ENCODE measurements at places on chromosomes 13 and 19.

- DNase-seq: no peak
These were observed 8.2 kb downstream of the FOXA3 start for GRCh38 chr19:45872095-45872919.

DNA sequence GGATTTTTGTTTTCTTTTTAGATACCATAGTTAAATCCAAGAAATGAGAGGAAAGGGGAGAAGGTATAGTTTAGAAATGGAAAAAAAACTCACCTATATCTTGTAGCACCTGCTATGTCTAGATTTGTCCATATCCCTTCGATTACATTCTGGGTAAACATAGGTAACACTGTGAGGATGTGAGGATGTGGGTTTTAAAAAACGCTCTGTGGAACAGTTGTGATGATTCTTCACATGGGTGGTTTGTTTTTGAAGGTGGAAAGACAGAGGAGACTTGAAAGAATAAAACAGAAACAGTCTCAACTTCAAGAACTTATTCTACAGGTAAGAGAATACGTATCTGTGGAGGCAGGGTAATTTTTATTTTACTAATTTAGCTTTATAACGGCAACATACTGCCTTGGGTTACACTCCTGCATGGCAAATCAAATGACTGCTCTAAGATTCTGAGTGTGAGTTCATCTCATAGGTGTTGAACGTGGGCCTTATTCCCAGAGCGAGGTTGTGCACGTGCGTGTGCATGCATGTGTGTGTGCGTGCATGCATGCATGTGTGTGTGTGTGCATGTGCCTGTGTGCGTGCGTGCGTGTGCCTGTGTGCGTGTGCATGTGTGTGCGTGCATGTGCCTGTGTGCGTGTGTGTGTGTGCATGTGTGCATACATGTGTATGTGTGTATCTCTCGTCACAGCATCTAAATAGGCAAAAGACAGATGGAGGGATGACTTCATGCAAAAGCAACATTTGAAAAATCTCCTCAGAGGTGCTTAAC is 23.5 kb downstream of the ATP4B start:
- no peak for DNase-seq

DNA sequence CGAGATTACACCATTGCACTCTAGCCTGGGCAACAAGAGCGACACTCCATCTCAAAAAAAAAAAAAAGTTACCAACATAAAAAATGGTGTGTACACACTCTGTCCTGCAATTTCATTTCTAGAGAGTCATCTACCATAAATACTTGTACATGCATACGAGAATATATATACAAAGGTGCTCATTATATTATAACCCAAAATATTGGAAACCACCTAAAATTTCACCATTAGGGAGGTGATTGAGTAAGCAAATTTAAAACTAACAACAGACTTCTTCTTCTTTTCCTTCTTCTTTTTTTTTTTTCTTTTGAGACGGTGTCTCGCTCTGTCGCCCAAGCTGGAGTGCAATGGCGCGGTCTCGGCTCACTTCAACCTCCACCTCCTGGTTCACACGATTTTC is 7.4 kb upstream of the C5AR1 start:
- DNase-seq: no peak

DNA sequence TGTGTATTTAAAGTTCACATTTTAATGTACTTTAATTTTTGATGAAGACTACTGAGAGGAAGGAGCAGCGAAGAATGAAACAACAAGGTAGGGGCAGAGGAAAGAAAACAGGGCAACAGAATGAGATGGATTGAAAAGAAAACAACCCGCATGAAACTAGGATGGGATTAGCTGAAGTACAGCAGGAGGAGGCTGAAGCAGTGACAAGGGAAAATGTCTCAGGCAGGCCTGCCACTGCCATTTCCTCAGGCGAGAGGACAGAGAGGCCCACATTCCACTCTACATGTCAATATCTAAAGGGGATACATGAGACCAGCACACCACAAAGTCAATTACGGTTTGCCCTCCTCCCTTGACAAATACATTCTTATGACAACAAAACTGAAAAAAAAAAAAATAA is 1703.2 kb downstream of the EFNB2 start:
- no peak for DNase-seq

DNA sequence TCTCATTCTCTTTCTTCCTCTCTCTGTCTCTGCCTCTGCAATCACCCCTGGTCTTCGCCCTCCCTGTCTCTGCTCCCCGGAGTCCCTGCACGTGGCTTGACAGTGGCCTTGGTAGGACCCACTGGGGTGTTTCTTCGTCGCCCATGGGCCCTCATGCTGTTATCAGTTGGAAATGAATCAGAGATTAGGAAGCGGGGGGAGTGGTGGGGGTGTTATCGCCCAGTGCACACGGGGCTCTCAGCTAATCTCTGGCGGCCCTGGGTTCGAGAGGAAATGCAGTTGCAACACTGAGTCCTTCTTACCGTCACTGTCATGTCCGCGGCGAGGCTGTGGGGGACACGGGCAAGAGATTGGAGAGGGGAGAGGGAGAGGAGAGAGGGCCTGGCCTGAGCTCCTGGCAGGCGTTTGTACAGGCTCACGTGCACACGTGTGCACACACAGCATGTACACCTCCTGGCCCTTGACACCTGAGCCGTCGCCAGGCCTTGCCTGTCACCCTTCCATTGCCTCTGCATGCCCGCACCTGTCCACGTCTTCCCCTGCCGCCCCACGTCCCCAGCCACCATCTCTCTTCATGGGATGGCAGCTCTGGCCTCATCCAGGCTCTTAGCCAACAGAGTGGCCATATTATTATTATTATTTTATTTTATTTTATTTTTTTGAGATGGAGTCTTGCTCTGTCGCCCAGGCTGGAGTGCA is 37.8 kb upstream of the SLC7A10 start:
- DNase-seq: no peak

DNA sequence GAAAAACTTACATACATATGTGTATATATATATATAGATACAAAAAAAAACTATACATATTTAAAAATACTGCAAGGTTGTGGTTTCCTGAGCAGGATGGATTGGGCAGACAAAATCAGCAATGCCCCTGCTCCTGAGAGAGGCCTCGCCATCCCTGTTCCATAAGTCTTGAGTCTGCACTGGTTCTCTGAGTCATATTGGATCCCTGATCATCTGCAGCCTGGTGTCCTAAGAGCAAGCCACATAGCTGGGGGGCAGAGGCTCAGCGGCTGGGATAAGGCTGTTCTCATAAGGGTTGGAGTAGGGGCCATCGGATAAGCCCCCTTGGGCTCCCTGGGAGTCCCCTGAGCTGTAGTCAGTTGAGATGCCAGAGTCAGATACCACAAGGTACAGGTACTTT is 3.3 kb downstream of the SWSAP1 start:
- DNase-seq: no peak

GRCh38 chr19:47228937-47229675 is 1.9 kb downstream of the BBC3 start:
- DNase-seq: no peak

DNA sequence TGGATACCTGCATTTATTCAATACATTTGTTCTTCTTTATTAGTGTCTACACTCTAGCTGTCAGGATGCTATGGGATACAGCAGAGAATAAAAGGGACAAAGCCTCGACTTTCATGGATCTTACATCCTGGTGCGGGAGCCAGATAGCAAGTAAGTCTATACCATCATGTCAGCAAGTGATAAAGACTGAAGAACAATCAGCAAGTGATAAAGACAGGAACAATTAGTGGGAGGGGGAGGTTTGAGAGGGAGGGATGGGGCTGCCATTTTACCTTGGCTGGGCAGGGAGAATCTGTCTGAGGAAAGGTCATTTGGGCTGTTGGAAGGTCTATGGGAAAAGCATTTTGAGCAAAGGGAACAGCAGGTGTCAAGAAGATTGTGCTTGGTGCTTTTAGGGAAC is 2.6 kb upstream of the UBE2S start:
- no peak for DNase-seq

DNA sequence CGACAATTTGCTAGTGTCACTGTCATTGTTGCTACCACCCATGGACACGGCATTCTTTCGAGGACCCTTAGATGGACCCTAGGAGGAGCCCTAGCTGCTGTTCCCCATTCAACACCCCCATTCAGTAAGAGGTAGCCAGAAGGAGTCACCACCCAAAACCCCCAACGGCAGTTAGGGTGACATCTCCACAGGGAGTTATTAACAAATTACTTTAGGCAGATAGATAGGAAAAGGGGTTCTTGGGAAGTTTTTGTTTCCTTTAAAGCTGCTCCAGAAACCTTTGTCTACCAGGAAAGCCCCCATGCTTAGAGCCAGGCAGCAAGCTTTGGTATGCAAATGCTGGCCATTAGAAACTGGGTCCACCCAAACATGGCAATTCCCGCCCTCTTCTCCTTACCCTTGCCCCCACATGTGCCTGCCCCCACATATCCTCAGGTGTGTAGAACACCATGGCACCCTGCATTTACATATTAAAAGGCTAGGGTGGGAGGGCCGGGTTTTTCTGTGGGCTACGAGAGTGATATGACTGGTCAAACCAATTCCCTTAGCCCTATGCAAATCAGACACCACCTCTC is 190.9 kb downstream of the SLITRK6 start:
- DNase-seq: no peak

DNA sequence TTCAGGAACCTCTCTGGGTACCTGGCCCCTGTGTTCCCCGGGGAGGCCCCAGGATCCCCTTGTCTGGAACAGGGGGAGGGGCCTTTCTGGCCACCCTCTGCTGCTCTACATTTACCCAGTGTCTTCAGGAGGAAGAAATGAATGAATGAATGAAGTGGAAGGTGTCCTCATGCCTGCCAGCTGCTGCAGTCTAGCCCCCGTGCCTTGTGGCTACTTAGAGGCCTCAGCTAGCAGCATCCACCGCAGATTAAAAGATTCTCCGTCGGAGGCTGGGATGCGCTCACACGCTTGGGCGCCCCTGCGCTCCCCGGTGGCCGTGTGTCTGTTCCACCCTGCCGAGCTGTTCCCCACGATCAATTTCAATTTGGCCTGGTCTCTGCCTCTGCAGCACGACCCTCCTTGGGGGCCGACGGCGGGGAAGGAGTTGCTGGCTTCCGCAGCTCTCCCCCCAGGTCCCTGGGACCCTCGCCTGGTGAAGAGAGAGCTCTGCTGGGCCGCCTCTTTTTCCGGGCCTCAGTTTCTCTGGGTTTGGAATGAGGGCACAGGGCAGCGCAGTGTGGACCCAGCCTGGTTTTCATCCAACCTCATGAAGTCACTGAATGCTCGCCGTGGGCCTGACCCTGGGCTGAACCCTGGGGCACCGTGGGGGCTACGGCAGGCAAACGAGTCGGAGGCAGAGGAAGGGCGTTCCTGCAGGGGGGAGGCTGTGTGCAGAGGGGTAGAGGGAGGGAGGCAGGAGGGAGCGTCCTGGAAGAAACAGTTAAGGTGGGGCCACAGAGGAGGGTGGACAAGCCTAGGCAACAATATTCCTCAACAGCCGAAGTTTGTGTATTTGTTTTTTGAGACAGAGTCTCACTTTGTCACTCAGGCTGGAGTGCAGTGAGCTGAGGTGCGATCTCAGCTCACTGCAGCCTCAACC is 28.3 kb downstream of the EFNA2 start:
- no peak for DNase-seq

DNA sequence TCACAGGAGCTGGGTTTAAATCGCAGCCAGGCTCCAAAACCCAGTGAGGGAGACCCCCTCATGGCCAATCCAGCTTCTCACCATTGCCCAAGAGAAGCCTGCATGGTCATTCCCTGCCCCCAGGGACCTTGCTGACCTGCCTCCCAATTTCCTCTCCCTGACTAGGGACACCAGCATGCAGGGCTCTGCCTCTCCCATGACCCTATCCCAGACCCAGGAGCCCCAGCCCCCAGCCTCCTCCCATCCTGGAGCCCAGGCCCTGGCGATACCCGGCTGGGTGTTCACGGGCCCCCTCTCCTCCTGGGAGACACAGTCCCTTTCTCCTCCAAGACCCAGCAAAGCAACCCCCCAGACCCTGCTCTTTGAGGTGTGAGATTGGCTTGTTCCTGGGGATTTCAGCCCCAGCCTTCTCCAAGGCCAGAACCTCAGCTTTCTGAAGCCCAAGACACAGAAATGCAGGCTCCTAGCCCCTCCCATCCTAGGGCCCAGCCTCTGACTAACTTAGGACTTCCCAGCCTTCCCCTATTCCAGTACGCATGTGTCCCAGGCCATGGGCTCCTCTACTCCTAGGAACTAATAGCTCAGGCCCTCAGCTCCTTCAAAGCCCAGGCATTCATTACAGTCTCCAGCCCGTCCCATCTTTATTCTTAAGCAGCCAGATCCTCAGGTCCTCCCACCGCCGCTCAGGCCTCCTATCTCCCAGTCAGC is 1.1 kb downstream of the GYS1 start:
- no peak for DNase-seq

DNA sequence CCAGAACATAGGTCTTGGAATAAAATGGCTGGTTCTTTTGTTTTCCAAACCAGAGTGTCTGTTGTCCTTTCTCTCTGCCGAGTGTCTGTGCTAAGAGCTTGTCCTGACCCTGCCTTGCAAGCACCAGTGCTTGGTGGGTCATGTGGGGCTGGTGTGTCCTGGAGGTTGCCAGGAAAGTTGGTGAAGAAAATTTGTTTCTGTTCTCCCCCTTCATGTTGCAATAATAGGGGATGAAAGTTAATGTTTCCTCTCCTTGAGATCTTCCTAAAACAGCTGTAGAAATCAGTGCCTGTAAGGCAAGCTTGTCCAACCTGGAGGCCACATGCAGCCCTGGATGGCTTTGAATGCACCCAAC is 2.7 kb downstream of the HAMP start:
- DNase-seq: no peak
